Naive thymus-derived CD8-positive, alpha-beta T cell (primary cell): ENCODE measurements at places on chromosomes 11 and 22.

- H3K4me1 ChIP-seq = peaks cover 20% of the 10 kb centered on the region
- H3K27me3 ChIP-seq = no peaks in the 10 kb centered on the region
- no peak overlapping the region for H3K4me3 ChIP-seq
- peaks cover 21% of the 10 kb centered on the region for H3K36me3 ChIP-seq
Measured at GRCh38 chr11:111633248-111633647, 31.0 kb downstream of the SIK2 start.

GRCh38 chr11:122107566-122107965 is 8.4 kb downstream of the BLID start:
- no peak for DNase-seq
- H3K36me3 ChIP-seq = no peaks in the 10 kb centered on the region
- H3K4me3 ChIP-seq = no peak overlapping the region
- H3K27me3 ChIP-seq = peaks cover 25% of the 10 kb centered on the region

DNA sequence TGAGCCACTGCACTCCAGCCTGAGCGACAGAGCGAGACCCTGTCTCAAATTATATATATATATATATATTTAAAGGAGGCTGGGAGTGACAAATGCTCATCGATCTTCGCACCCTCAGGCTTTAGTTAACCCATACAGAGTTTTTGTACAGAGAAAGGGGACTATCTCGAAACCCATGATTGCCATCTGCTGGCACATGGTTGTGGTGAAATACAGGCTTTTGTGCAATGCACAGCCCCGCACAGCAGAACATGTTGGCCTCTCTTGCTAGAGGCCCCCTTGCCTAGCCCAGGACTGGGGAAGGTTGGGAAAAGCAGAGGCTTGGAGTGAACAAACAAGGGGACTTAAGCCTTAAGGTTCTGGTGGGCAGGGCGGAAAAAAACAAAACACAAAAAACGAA is 3.6 kb downstream of the MYBPC3 start:
- H3K27ac ChIP-seq = no peak overlapping the region
- no peak for DNase-seq
- no peak overlapping the region for H3K4me3 ChIP-seq
- no peaks in the 10 kb centered on the region for H3K36me3 ChIP-seq
- no peaks in the 10 kb centered on the region for H3K27me3 ChIP-seq

GRCh38 chr11:82634091-82634490 is 99.6 kb downstream of the FAM181B start:
- H3K4me3 ChIP-seq = no peak overlapping the region
- H3K27me3 ChIP-seq = peaks cover 16% of the 10 kb centered on the region
- no peak for DNase-seq
- no peak overlapping the region for H3K27ac ChIP-seq
- no peaks in the 10 kb centered on the region for H3K36me3 ChIP-seq
- H3K4me1 ChIP-seq = no peaks in the 10 kb centered on the region

DNA sequence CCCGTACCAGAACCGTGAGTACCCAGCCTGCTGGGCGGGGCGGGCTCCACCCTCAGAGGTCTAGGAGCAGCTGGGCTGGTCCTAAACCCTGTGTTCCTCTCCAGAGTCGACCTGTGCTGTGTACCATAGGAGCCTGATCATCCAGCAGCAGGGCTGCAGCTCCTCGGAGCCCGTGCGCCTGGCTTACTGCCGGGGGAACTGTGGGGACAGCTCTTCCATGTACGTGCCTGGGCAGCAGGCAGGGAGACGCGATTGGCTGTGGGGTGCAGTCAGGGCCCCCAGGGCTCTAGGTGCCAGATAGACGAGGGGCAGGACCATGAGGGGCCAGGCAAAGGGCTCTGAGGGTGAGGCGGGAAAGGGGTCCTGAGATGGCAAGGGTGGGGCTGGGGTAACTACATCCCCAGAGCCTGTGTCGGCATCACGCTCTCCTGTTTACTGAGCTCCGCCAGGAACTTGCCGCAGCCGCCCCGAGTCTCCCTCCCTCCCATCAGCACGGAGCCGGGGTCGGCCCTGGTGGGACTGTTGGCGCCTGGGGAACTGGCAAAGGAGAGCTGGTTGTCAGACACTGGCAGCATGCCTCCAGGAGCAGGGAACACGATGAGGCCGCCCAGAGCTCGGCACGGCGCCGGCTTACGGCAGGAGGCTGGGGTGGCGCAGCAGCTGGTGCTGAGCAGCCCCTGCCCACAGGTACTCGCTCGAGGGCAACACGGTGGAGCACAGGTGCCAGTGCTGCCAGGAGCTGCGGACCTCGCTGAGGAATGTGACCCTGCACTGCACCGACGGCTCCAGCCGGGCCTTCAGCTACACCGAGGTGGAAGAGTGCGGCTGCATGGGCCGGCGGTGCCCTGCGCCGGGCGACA is 22.9 kb upstream of the MUC5B start:
- peaks cover 7% of the 10 kb centered on the region for H3K27me3 ChIP-seq
- no peaks in the 10 kb centered on the region for H3K4me1 ChIP-seq
- H3K36me3 ChIP-seq = no peaks in the 10 kb centered on the region

DNA sequence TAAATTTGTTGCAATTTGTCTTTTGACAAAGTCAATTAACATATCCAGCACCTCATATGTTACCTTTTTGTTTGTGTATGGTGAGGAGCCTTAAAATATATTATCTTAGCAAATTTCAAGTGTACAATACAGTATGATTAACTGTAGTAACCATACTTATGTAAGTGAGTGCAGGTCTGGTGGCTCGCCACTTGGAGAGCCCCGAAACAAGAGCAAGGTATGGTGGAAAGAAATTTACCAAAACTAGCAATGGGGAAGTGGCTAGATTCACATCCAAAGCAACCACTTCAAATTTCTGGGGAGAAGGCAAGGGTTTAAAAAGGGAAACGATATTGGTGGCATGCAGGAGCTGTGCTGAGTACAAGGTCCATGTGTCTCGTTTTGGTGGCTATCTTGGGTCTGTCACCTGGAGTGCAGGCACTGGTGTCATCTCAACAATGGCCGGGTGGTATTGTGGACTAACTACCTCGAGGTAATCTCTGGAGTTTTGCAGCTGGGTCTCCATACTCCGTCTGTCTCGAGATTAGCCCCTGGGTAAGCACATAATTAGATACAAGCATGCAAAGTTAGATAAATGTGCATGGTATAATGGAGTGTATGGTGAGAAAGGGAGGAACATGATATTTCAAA is 8.2 kb upstream of the FNBP4 start:
- no peaks in the 10 kb centered on the region for H3K4me1 ChIP-seq
- no peak for DNase-seq
- H3K4me3 ChIP-seq = no peak overlapping the region
- no peaks in the 10 kb centered on the region for H3K27me3 ChIP-seq
- peak overlapping the region; percentile 38 for H3K27ac ChIP-seq
- peaks cover 53% of the 10 kb centered on the region for H3K36me3 ChIP-seq
